ENCODE measurements at places on chromosomes 16 and 17.

DNA sequence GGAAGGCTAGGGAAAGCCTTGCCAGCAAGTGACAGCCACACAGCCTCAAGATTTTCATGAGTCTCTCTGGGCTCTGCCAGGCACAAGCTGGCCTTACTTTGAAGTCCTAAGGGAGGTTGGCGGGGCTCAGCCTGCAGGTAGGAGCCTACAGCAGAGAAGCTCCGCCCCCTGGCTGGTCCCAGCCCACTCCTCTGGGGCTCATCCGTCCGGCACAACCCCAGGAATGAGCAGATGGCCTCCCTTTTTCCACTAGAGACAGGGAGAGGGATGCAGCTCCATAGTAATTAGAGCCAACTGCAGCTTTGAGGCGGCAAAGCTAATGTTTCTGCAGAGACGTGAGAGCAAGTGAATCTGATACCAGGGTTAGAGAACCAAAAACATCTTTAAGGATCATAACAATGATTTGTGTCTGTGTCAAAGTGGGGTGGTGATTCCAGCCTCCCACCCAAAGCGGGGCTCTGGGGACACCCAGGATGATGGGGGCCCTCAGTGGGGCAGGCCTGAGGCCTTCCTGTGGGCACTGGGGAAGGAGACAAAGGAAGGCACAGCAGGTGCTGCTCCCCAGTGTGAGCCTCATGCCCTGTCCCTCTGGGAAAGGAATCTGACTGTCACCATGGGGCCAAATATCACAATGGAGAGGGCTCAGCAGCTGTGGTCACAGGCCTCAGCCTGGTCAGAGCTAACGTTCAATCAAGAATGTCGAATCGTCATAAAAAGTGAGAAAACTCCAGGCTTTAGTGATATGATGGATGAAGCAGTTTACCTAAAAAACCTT is 61.5 kb downstream of the RBFOX3 start:
- DNase-seq, result no peak

DNA sequence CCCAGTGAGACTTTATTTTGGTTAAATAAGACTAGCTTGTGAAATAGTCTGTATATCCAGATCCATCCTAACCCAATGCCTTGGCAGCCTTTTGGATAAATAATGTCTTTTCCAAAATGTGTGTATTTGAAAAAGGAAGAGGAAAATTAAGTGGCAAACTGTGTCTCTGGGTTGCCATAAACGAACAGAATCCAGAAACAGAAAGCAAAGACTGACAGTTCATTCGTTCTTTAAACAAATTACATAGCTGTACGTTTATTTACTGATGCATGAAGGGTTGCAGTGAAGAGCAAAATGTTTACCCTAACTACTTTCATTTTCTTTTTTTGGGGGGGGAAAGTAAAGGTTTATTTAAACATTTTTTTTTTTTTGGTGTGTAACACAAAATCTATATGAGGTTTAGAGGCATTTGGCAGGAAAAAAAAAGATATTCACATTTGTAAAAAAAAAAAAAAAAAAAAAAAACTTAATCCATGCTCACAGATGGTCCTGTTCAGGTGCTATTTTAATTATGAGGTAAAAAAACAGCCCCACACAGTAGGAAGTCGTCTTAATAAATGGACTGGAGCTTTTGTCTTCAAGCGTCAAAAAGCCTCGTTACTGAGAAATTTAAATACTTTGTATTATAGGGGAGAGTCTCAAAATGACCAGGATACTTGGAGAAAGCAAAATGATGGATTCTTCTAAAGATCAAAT is 245.9 kb downstream of the FTO start:
- DNase-seq, result no peak

DNA sequence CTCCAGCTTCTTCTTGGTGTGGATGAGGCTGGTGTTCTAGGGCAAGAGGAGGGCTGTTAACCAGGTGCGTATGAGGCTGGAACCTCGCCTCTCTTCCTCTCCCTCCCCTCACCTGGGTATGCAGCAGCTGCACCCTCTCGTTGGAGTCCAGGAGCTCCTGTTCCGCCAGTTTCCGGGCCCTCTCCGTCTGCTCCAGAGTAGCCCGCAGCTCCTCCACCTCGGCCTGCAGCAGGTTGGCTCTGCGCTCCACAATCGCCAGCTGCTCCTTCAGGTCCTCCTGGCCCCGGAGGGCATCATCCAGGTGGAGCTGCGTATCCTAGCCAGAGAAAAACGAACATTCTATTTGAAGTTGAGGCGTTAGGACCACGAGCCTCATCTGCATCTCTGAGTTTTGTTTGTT is 25.4 kb downstream of the MYH3 start:
- no peak for DNase-seq

DNA sequence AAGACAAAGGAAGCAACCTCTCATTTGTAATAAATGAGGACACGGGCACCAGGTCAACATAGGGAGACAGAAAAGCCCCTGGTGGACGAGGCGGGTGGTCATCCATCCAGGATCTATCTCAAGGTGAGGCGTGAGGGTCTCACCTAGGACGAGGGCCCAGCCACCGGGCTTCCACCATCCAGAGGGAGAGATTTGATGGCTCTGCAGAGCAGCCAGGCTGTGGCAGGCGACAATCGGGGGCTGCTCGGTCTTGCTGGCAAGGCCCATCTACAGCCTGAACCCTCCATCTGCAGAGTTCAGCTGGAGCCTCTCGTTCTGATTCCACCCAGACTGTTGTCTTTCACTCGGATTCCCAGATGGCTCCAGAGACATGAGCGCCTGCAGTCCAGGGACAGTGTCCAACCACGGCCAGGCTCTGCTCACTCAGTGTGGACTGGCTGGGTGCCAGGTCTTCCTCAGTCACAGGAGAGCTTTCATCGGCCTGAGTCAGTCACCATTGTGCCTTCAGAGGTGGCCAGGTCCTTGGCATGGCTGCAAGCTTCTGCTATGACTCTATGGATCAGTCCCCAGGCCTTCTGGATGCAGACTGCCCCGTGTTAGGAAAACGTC is 5.9 kb downstream of the LITAFD start:
- no peak for DNase-seq

DNA sequence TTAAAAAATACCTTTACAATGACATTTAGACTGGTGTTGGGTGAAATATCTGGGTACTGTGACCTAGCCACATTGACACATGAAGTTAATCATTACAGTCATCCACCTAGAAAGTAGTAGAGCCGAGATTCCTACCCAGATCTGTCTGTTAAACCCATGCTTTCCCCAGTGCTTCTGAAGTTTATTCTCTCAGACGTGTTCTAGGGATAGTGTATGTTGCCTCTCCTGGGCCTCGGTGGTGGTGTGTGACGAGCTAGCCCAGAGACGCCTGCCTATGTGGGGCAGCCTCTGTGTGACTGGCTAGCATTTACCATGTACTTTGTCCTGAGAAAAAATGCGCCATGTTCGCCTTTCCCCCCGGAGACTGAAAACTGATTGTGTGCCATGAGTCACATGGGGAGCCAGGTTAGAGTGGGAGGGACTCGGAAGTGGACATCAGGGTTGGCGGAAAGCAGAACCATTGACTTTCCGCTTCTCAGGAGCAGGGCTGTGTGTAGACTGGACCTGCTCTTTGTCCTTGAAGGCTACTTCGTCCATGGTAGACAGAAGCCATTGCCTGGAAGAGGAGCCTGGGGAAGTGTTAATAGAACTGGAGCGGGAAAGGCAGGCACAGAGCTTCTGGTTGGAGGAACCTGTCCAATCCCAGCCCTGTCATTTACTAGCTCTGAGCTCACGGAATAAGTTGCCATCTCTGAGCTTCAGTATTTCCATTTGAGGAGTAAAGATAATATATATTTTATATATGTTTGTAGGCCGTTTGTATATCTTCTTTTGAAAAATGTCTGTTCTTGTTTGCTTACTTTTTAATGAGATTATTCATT is 235.5 kb downstream of the SNX29 start:
- DNase-seq, result no peak

- DNase-seq, result no peak
These were observed 38.7 kb downstream of the LAT start for GRCh38 chr16:29023279-29024277.

- DNase-seq, result no peak
These were observed 13.7 kb downstream of the GJD3 start for GRCh38 chr17:40350689-40351358.

DNA sequence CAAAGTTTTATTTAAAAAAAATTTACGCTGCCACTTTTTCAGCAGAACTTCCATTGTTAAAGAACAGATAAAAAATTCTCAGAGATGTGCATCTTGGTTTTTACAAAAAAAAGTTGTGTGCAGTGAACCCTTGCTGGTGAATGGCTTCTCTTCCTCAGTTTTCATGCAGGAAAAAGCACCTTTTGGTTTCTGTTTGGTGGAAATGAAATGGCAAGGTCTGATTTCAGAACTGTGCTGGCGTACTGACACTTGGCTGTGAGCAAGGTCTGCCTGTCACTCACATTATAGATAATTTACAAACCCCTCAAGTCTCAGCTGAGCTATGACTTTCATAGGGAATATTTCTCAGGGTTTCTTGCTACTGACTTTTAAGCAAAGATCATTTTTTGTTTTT is 5.7 kb upstream of the SALL1 start:
- DNase-seq, result no peak

- DNase-seq, result no peak
These were observed 680 bp downstream of the ZNF629 start for GRCh38 chr16:30786115-30786935.

- no peak for DNase-seq
These were observed 4.0 kb upstream of the CDK5R1 start for GRCh38 chr17:32482568-32483320.

DNA sequence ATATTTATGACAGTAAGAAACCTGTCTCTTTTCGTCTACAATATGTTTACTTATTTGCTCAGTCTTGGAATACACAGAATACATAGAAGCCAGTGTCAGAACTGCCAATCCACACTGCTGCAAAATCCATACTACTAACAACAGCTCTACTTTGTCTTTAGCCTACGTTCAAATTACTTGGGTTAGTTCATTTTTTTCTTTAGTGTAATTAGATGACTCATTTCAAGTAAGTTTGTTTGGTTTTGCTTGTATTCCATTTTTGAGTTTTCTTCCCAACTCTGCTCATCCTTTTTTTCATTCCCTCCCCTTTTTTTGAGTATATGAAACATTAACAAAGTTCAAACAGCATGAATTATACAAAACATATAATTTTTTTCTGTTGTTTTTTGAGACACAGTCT is 16.9 kb downstream of the CMC2 start:
- no peak for DNase-seq

- DNase-seq, result no peak
These were observed 169.8 kb downstream of the AATF start for GRCh38 chr17:37118366-37119137.

- DNase-seq, result no peak
These were observed 41.2 kb downstream of the GTF3C1 start for GRCh38 chr16:27508476-27508875.

GRCh38 chr16:73365016-73365551 is 317.2 kb upstream of the ZFHX3 start:
- DNase-seq, result no peak

DNA sequence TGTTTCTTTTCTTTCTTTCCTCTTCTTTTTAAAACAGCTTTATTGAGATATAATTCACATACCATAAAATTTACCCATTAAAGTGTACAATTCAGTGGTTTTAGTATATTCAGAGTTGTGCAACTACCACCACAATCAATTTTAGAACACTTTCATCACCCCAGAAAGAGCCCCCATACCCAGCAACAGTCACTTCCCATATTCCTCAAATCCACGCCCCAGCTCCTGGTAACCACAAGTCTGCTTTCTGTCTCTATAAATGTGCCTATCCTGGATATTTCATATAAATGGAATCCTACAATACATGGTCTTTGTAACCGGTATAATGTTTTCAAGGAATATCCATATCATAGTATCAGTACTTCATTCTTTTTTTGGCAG is 19.4 kb downstream of the RARA start:
- no peak for DNase-seq

GRCh38 chr17:81379523-81379942 is 15.7 kb upstream of the BAHCC1 start:
- DNase-seq, result no peak

GRCh38 chr16:3054965-3055733 is 8.8 kb downstream of the MMP25 start:
- DNase-seq, result no peak

- DNase-seq, result no peak
These were observed 348.6 kb upstream of the ZFHX3 start for GRCh38 chr16:73396556-73396955.

DNA sequence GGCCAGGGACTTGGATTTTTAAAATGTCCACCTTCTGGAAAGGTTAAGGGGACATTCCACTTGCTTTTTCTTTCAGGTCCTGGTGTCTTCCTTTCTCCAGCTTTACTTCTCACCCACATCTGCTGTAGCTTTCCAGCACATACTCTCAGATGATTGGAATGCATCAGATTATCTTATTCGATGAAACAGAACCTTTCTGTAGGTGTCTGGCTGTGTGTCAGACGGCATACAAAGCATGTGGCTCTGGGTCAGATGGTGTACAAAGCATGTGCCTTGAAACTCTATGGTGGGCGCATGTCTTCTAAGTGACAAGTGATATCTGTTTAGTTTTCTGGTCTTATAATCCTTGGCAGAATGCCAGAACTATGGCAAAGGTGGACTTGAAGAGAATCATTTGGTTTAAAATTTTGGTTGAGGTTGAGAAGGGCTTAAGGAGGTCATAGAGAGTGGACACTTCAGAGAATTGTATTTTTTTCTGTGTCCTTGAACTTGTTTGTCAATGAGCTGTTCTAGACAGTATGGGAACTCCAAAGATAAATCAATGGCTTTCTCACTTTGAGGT is 125.3 kb downstream of the FTO start:
- DNase-seq, result no peak

GRCh38 chr17:45001310-45001709 is 33.2 kb upstream of the C1QL1 start:
- DNase-seq, result no peak

DNA sequence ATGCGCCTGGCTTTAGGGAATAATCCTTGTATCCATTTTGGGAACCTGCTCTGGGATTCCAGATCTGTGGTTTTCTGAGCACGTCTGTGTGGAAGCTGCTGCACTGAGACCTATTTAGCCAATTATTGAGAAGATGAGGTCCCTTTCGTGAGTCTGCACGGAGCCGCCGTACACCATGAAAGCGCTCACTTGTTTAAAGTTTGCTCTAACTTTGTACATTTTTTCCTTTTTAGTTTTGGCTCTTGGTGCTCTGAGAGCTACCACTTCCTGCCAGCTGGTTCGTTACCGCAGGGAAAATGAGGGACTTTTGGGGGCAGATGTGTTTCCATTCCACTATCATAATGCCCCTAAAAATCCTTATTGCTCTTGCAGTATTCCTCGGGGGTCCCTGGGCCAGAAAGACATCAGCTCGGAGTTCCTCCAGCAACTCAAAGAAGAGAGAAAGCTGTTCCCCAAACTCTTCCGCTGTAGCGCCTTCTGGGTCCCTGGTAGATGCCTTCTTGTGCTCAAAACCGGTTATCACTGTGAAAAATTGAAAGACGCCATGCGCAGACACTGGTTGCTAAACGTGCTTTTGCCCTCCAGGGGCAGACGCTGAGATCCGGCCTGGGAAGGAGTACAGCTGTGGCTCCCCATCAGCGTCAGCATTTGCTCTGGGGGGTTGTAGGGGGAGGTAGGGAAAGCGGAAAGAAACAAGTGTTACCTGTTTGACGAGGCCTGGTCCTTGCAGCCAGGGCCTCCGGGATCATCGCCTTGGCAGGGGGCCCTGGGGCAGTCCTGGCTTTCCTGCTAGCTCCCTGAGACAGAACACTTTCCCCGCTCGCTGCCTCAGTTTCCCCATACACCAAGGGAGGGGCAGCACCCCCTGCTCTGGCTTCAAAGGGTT is 238.1 kb downstream of the MRTFB start:
- no peak for DNase-seq

GRCh38 chr17:49646391-49647255 is 31.3 kb downstream of the SPOP start:
- DNase-seq, result no peak
